Vagina (tissue), 2 donors: ENCODE measurements at places on chromosomes 16 and 17.

GRCh38 chr16:28984091-28984490, 761 bp upstream of the LAT start:
- no peak for DNase-seq

GRCh38 chr16:26214581-26215174, 522.9 kb downstream of the HS3ST4 start:
- no peak for DNase-seq

GRCh38 chr16:88932929-88933328, 44.1 kb downstream of the CBFA2T3 start:
- no peak for DNase-seq

DNA sequence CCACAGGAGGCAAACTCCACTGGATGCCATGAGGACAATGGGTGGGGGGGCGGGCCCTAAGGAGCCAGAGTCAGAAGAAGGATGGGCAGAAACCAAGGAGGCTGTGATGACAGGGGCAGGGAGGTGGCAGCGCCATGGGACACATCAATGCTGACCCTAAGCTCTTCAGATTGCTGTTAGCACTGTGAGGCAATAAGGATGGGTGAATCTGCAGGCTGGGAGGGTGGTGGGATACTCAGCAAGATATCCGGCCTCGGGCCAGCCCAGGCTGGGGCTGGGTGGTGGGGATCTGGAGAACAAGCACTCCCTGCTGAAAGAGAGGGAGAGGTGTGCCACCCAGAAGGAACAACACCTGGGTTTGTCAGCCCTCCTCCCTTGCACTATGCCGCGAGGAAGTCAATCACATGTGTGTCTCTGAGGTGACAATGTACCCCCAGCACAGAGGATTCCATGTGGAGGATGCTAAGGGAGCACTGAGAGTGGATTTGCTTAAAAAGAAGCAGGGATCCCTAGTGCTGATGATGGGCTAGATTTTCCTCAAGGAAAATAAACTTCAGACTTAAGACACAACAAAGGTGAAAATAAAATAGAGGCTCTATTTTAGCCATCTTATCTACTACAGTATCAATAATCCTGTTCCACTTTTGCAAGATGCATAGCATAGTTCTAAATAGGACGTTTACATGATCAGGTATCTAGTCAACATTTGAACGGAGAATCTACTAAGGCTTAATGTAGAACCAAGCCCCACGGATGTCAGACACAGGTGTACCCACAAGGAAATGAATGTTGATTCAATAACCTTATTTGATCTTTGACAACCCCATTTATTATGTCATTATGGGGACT, 22.6 kb downstream of the SMPD3 start:
- DNase-seq, result no peak

DNA sequence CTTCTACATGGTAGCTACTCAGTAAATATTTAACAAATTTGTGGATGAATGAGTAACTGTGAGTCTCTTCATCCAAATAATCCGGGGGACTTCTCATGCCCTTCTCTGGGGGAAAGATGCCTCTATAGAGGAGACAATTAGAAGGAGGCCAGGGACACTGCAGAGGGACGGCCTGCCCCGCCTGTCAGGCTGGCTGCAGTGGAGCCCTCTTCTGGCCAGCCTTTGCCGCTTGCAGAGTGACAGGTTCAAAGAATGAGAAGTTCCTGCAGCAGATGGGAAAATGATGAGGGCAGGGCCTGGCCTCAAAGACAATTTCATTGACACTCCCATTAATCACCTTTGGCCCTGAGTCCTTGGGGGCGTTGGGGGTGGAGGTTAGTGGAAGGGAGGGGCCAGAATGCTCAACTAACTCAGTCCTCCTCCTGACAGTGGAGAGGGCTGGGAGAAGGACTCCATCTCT, 339.0 kb downstream of the MAF start:
- DNase-seq, result peak; percentile 44

GRCh38 chr17:40014375-40014980, 762 bp upstream of the CSF3 start:
- DNase-seq, result no peak

DNA sequence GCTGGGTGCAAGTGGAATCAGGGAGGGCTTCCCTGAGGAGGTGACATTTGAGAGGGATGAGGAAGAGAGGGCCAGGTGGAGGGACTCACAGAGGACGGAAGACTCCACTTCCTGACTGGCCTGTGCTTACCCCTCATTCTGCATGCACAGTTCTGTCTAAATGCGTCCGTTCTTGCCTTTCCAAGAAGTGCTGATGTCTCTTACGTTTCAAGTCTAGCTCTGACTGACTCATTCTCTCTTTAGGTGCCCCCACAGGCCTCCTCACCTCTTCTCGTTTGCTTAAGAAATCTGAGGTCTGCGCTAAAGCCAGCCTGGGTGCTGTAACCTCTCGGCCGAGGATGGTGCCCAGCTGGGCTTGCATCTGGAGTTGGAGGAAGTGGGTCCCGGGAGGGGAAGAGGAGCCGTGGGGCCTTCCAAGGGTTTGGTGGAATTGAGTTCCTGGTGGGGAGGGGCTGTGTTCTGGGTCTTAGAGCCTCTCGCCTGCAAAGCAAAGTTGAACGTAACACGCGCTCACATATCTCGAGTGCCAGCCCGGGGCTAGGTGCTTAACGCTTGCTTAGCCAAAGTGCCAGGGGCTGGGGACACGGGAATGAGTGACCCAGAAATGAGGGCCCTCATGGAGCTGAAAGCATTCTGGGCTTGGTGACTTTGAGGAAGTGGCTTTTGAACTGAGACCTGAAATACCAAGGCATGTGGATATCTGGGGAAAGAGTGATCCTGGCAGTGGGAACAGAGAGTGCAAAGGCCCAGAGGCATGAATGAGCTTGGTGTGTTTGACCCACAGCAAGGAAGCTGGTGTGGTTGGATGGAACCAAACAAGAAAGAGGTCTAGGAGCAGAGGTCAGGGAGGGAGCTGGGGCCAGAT, 4.8 kb downstream of the IL4R start:
- no peak for DNase-seq

DNA sequence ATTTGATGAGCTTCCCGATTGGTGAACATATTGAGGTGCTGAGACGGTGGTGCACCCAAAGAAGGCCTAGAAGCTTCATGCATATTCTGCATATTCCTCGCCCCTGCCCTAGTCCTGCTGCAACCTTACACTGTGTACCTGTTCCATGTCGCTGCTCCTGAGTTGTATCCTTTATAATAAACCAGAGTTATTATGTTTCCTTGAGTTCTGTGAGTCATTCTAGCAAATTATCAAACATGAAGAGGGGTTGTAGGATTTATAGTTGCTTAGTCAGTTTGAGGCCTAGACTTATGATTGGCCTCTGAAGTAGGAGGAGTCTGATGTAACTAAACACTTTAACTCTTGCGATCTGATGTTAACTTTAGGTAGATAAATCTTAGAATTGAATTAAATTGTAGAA, 436.8 kb downstream of the CA10 start:
- DNase-seq, result no peak

GRCh38 chr17:74185571-74186185, 17.8 kb upstream of the RPL38 start:
- DNase-seq, result no peak

GRCh38 chr17:39609416-39610025, 1.8 kb upstream of the NEUROD2 start:
- no peak for DNase-seq

- no peak for DNase-seq
Observed at GRCh38 chr16:28845293-28845692, 855 bp downstream of the TUFM start.

GRCh38 chr17:1861391-1862010, 31.7 kb downstream of the RPA1 start:
- no peak for DNase-seq

DNA sequence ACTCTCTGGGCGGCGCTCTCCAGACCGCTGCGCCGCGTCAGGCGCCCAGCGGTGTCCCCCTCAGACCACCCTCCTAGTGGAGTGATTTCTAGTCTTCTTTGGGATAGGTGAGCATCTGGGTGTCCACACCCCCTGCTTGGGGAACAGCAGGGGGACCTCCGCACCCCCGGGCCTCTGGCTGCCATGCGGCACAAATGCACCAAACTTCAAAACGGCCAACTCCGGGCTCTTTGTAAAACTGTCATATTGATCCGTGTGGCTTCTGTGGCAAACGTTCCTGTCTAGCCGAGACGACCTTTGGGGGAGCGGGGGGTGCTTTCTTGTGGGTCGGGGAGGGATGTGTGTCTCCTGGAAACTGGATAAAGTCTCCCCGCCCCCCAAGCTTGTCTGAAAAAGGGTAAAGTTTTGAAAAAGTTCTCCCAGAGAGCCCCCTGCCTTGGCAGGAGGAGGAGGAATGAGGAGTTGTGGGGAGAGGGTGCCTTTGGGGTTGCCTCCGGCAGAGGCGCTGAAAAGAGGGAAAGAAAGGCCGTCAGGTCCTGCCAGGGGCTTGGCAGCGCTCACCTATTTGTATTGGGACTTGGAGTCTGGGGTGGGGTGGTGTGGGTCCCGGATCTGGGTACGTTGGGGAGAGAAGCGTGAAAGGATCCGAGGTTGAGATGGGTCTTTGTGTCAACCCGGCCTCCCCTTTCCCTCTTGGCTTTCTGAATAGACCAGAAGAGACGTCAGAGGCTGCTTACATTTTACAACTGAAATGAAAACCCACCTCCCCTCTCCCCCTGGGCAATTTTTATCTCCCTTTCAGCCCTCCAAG, 2.2 kb upstream of the CHD3 start:
- peak; percentile 90 for DNase-seq

DNA sequence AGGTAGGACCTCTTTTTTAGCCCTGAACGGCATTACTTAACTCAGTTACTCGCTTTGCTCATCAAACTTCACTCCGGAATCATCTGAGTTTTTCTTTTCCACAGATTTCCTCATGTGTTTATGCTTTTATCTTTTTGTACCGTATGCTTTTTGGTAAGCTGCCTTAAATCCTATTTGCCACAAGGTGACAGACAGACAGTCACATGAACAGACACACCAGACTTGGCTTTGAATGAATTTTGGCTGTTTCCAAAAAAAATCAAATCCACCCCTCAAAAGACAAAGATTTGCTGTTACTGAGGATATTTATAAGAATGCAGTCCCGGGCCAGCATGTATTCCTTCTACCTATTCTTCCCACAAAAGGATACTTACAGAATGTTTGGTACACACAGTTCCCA, 10.9 kb downstream of the GAS7 start:
- DNase-seq, result no peak

- DNase-seq, result no peak
Observed at GRCh38 chr17:77403854-77404253, 263.1 kb downstream of the SEC14L1 start.

DNA sequence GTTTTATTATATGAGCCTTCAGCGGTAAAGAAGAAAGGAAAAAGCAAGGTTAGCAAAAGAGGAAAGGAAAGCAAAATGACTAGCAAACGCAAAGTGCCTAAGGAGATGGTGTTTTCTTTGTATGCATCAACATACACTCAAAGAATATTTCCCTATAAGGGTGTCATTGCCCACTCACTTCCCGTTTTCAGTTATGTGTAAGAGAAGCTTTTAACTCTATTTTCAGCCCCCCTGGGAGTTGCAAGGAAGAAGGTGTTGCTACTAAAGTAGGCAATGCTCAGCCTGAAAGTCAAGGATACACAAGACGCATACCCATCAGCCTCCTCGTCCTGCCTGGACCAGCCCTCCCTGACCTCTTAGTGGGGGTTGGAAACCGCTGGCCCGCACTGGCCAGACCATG, 267.7 kb upstream of the ZFHX3 start:
- no peak for DNase-seq

DNA sequence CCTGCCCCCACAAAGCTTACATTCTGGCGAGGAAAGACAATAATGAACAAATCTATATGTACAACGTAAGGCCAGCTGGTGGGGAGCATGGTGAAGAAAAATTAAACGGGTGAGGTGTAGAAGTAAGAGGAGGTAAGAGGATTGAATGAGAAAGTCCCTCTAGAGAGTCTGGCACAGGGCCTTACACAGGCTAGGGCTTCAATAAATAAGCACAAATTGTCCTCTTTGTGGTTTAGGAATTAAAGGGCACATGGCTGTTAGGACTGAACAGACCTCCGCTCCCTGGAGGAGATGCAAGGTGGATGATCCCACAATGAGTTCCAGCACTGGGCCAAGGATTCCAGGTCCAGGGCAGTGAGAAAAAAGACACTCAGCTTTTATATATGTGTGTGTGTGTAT, 43.1 kb upstream of the HAPSTR1 start:
- no peak for DNase-seq

- no peak for DNase-seq
Observed at GRCh38 chr16:57358527-57359095, at the start of gene CCL22. CCL22 (plus strand) TSS chr16:57358783; CDS start chr16:57358817, 34 bp downstream.

- no peak for DNase-seq
Observed at GRCh38 chr17:28916302-28916934, 13.5 kb upstream of the DHRS13 start.

DNA sequence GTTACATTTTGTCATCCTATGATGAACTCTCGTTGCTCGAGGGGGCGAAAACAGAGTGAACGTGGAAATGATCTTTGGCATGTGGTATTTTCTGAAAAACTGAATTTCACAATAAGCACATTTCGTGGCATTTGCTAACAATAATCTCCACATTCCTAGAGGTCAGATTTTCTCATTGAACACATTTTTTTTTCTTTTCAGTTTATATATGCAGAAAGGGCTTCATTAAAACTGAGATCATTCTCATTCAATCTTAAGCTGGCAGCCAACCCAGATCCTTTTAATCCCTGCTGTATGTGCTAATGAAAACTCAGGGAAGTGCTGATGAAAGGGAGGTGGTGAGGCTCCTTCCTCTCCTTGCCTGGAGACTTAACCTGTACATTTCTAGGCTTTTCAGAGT, 52.6 kb downstream of the PRKCA start:
- DNase-seq, result no peak

DNA sequence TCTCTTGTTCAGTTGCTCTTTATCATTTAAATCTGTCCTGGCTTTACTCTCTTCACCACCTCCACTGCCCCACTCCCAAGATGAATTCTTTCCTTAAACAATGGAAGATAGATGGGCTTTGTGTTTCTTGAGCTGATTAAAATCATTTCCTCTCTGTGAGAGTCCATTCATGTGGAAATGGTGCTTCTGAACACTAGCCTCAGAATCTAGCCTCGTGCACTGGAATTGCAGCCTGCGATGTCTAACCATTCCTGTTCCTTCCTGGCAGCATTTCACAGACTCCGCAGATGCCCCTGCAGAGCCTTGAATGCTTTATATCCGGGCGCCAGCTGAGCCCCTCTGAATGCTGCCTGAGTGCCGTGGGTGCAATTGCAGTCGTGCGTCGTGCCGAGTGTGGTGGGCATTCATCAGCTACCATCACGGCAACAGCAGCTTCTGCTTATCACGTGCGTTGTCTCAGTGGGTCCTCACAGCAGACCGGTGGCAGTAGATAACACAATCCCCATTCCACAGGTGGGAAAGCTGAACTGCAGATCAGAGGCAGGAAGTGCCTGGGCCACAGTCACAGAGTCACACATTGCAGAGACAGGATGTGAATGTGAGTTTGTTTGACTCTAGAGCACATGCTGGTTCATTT, 172.8 kb upstream of the WSCD1 start:
- peak; percentile 77 for DNase-seq

DNA sequence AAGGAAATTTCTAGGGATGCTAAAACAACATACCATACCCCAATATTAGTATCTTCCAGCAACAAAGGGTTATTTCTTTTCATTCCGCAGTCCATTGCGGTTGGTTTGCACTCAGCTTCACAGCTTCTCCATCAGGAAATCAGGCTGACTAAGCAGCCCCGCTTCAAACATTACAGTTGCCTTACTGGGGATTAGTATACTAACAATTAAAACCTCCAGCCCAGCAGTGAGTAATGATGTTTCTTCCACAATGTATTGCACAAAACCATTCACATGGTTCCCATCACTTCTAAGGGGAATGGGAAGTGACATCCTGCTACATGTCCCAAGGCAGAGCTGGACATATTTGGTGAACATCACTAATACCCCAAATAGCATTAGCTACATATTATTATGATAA, 1384.9 kb downstream of the CDH8 start:
- DNase-seq, result no peak

GRCh38 chr16:73692861-73693260, 603.8 kb upstream of the PSMD7 start:
- DNase-seq, result no peak
